ENCODE measurements at places on chromosomes 2 and 18.

GRCh38 chr18:24368749-24369148 lies 28.9 kb downstream of the OSBPL1A start:
- DNase-seq: peak; percentile 63

DNA sequence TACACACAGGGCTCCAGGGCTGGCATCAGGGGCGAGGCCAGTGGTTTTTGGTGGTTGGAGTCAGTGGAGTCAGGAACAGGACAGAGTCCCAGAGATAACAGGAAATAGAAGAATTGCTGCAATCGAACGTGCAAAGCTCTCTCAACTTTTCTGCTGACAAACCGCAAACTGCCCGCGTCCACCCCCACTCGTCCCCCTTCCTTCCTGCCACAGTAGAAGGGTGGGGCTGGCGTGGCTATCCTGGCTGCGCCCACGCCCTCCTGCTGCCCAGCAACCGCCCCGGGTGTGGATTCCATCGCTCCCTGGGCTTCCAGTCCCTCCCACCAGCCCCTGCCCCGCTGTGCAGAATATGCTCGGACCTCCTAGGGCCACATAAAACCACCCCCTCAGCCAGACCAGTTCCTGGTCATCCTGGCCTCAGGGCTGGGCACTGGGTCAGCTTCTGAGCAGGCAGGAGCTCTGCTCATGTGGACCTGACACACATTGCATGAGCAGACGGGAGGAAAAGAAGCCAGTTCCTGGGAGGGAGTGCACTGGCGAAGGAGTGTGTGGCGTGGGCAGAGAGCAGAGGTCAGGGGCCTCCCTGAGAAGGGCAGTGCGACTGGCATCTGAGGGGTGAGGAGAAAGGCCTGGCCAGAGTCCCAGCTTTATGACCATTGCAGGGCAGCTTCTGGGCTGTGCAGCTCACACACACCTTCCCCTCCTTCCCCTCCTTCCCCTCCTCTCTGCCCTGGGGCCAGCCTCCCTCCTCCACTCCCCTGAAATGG lies 85.4 kb upstream of the ATG16L1 start:
- no peak for DNase-seq

DNA sequence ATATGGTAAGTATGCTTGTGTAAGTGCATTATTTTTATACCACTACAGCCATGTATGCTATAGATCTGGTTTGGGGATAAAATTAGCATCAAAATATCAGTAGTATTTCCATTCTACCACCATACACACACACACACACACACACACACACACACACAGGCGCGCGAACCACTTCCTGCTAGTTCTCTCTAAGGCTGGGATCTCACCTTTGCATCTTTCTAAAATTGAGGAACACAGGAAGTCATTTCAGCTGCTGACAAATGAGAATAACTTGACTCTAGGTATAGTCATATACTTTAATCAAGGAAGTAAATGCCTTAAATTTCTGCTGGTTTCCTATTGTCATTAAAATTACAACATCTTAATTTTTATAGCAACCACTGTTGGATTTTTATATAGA lies 72.5 kb downstream of the RBM43 start:
- DNase-seq: no peak

GRCh38 chr2:232488097-232488711 lies 570 bp upstream of the ECEL1 start:
- no peak for DNase-seq

DNA sequence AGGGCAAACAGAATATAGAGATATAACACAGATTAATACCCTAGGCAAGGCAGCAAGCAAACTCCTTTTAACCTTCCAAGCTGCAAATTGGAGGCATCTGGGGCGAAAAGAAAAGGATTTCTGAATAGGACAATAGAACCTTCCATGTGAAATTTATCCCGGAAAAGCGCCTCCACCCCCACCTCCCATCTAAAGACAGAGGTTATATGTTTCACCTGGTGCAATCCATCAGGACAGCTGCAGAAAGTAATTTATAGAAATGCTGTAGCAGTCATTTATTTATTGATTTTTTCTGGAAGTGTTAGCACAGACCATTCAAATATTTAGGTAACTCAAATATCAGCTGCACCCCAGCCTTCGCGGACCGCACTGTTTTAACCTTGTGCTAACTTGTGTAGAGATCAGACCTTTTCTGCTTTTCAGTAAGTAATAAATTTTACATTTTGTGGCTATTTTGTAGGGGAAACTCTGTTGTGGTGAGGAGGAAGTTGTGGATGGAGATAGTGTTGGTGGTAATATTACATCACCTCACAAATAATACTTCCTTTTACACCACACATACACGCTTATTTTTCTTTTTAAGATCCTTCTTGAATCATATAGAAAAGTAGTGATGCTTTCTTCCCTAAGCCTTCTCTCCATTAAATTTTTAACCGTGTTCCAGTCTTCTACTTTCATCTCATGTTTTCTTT lies 919.3 kb upstream of the CDH2 start:
- no peak for DNase-seq

DNA sequence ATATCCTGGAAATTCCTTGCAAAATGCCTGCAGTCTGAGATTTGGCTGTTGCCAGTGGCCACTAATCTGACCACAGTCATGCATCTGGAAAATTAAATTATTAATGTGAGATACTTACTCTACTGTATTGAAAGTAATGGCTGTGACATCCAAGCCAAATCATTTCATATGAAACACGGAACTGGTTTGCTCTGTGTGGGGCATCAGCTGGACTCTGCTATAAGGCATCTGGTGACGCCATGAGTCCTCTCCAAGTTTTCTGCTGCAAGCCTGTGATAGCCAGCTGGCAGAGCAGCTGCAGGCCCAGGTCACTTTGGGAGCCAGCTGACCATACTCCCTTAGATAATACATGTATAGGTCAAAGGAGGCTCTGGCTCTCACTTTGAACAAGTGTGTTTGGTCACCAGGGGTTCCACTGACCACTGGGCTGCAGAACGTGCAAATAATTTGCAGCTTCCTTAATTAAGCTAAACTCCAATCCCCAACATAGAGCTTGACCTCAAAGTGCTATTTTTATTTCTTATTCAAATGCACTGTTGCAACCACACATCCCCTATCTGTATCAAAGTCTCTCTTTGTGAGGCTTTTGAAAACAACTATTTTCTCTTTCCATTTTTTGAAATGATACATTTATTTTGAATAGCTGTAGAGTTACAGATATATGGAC lies 152.9 kb downstream of the NCKAP5 start:
- no peak for DNase-seq

GRCh38 chr18:58228762-58229161 lies 184.7 kb downstream of the NEDD4L start:
- DNase-seq: no peak

GRCh38 chr2:180739070-180739469 lies 241.3 kb upstream of the UBE2E3 start:
- DNase-seq: no peak
